ENCODE measurements at places on chromosomes 6 and 20. TPM values are rescaled to one million over a fixed set of nuclear protein-coding genes. Genes with fewer than 3 reads are reported as not detected.
A peak's percentile ranks its signal among the peaks of the same experiment; 100 is the strongest.

- no peaks in the 10 kb centered on the region for H3K4me1 ChIP-seq
- H3K36me3 ChIP-seq, result no peaks in the 10 kb centered on the region
- no peak overlapping the region for H3K4me3 ChIP-seq
- peaks cover 3% of the 10 kb centered on the region for H3K27me3 ChIP-seq
- no peak for DNase-seq
Observed at GRCh38 chr6:151749341-151749740, 58.1 kb upstream of the ESR1 start.

DNA sequence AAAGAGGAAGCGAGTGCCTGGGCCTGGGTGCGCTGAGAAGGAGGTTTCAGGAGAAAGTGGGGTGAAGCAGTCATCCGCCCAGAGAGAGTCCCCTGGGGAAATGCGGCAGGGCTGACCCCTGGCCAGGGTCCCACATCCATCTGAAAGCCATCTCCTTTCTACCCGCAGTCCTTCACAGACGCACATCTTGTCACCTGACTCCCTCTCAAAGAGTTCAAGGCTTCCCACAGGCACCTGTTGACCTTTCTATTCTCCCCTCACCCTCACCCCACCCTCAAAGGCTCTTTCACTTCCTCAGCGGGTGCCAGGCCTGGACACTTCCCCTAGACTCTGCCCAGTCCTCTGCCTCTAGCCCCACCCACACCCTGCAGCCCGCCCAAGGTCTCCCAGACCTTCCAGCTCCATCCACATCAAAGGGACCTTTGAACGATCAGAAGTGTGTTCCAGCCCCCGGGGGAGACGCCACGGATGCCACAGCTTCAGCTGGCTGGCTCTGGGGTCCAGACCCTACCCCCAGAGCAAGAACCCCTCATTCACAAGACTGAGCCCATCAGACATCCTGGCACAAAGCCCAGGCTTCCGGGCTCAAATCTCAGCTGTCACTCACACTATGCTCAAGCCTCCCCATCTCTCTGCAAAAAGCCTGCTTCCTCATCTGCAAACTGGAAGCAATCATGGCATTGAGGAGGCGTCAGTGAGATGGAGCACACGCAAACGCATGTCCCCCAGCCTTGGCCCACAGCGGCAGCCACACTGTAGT, 2.1 kb downstream of the CTSZ start:
- H3K4me1 ChIP-seq, result peaks cover 50% of the 10 kb centered on the region
- DNase-seq, result no peak
- peaks cover 23% of the 10 kb centered on the region for H3K36me3 ChIP-seq
- H3K27ac ChIP-seq, result peak overlapping the region; percentile 80
- H3K27me3 ChIP-seq, result no peaks in the 10 kb centered on the region

DNA sequence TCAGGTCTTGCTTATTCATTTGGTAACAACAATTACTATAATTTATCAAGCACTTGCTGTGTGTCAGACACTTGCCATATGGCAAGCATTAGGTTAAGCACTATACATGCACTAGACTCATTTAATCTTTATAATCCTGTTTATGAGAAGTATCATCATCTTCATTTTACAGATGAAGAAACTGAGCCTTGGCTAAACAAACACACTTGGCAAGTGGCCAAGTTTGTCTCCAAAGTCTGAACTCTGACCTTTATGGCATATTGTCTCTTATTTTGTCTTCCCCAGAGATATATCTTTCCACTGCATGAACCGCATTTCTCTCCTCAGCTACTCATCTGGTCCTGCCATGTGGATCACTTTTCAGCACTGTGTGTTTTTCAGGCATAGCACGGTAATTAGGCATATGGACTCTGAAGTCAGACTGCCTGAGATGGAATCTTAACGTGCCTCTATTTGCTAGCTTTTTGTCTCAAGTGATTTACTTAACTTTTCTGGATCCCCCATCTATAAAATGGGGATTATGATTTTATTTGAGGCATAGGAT, 4.7 kb downstream of the ADGRF5 start:
- no peak for DNase-seq
- no peak overlapping the region for H3K27ac ChIP-seq
- H3K4me1 ChIP-seq, result no peaks in the 10 kb centered on the region
- H3K4me3 ChIP-seq, result no peak overlapping the region

DNA sequence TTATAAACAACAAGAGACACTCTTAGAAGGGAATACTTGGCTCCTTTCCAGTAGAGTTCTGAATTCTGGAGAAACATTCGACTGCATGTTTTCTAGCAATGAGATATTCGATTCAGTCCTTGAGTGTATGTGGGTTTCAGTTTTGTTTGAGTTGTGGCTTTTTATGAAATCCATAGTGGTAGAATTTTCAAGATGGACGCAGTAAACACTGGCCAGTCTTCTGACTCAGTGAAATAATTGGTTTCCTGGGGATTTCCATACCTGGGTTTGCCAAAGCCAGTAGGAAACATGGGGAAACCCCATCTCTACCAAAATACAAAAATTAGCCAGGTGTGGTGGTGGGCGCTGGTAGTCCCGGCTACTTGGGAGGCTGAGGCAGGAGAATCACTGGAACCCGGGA, 273.5 kb upstream of the PLCB4 start:
- DNase-seq, result no peak
- no peaks in the 10 kb centered on the region for H3K27me3 ChIP-seq
- H3K4me3 ChIP-seq, result no peak overlapping the region
- peaks cover 19% of the 10 kb centered on the region for H3K4me1 ChIP-seq

DNA sequence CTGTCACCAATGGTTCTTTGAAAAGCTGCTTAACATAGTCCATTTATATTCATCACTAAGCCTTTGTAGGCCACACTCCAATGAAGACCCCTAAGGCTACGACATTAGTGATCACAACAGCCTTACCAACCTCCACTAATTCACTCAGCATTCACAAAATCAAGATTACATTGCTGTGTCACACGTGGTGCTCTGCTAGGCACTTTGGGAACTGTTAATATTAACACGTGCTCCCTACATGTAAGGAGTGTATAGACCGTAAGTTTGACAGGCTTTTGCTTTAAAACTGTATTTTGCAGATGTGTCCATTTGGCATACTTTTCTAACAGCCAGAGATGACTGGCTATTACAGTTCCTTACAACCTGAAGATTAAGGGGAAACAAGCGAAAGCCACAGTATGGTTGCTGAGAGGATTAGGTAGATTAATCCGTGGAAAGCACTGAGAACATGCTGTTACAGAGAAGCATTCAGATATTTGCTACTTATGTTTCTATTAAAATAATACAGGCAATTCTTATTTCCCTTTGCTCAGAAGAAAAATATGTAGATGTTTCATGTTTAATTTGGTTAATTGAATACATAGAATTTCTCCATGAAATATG, 69.7 kb downstream of the SAMD3 start:
- H3K4me1 ChIP-seq, result no peaks in the 10 kb centered on the region
- DNase-seq, result no peak
- H3K27ac ChIP-seq, result no peak overlapping the region
- H3K4me3 ChIP-seq, result no peak overlapping the region
- H3K36me3 ChIP-seq, result no peaks in the 10 kb centered on the region
- H3K27me3 ChIP-seq, result no peaks in the 10 kb centered on the region

DNA sequence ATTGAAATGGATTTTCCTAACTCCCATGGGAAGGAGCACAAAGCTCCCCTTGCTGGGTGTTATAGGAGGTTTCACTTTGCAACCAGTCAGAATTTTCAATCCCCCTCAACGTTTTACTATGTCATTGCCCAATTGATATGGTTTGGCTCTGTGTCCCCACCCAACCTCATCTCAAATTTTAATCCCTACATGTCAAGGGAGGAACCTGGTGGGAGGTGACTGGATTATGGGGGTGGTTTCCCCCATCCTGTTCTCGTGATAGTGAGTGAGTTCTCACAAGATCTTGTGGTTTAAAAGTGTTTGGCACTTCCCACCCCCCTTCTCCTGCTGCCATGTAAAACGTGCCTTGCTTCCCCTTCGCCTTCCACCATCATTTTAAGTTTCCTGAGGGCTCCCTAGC, 62.9 kb downstream of the ZMYND8 start:
- no peak overlapping the region for H3K4me3 ChIP-seq
- no peak for DNase-seq

- H3K4me3 ChIP-seq, result no peak overlapping the region
- no peak overlapping the region for H3K27ac ChIP-seq
- no peak for DNase-seq
- H3K27me3 ChIP-seq, result no peaks in the 10 kb centered on the region
- no peaks in the 10 kb centered on the region for H3K36me3 ChIP-seq
- H3K4me1 ChIP-seq, result peaks cover 9% of the 10 kb centered on the region
Observed at GRCh38 chr6:14130435-14131075, 13.0 kb downstream of the CD83 start.

GRCh38 chr20:46609043-46609442, 42.2 kb downstream of the SLC13A3 start:
- no peaks in the 10 kb centered on the region for H3K36me3 ChIP-seq
- no peaks in the 10 kb centered on the region for H3K4me1 ChIP-seq
- H3K4me3 ChIP-seq, result no peak overlapping the region
- H3K27me3 ChIP-seq, result no peaks in the 10 kb centered on the region

DNA sequence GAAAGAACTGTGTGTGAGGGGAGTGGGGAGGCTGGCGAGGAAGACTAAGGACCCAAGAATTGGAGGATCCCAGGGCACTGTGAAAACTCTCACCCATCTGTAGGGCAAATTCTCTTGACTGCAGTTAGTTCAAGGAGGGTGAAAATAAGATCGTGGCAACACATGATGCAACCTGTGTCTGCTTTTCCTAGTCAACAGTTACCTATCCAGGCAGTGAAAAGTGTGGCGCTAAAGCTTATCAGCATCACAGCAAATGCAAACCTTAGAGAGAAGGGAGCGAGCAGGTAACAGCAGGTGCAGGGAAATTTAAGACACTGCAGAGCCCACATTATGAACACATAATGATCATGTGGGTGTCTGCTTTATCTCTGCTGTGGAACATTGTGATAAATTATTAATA, 97.7 kb upstream of the SGK1 start:
- no peak for DNase-seq
- H3K27me3 ChIP-seq, result no peaks in the 10 kb centered on the region
- H3K4me1 ChIP-seq, result no peaks in the 10 kb centered on the region

DNA sequence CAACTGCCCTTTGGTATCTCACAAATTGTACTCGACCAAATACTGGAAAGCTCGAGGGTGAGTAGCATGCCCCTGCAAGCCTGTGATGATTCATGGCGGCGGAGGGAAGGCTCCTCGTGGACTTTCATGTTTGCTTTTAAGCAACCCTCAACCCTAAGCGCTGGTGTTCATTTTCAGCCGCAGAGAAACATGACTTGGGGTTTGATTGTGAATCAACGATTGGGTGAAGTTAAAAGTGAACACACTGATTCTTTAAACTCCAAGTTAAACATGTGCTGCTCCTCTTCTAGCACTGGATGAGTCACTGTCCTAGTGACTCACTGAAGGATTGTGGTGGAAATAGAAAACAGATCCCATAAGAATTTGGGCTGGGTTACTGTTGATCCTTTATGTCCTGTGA, 8.3 kb downstream of the CD109 start:
- H3K4me3 ChIP-seq, result no peak overlapping the region
- H3K27me3 ChIP-seq, result no peaks in the 10 kb centered on the region
- H3K4me1 ChIP-seq, result peaks cover 14% of the 10 kb centered on the region
- H3K27ac ChIP-seq, result peak overlapping the region; percentile 70

- no peaks in the 10 kb centered on the region for H3K27me3 ChIP-seq
- no peak overlapping the region for H3K4me3 ChIP-seq
- no peak for DNase-seq
- H3K36me3 ChIP-seq, result no peaks in the 10 kb centered on the region
Observed at GRCh38 chr6:142846883-142847287, 98.1 kb downstream of the HIVEP2 start.

GRCh38 chr20:40982415-40983145, 46.0 kb upstream of the TOP1 start:
- H3K4me1 ChIP-seq, result no peaks in the 10 kb centered on the region
- H3K36me3 ChIP-seq, result no peaks in the 10 kb centered on the region
- H3K27ac ChIP-seq, result no peak overlapping the region
- no peaks in the 10 kb centered on the region for H3K27me3 ChIP-seq
- no peak overlapping the region for H3K4me3 ChIP-seq

GRCh38 chr6:164455835-164456234, 853.6 kb downstream of the C6orf118 start:
- no peak overlapping the region for H3K27ac ChIP-seq
- no peaks in the 10 kb centered on the region for H3K27me3 ChIP-seq
- H3K4me3 ChIP-seq, result no peak overlapping the region
- H3K36me3 ChIP-seq, result no peaks in the 10 kb centered on the region
- H3K4me1 ChIP-seq, result no peaks in the 10 kb centered on the region
- DNase-seq, result no peak

DNA sequence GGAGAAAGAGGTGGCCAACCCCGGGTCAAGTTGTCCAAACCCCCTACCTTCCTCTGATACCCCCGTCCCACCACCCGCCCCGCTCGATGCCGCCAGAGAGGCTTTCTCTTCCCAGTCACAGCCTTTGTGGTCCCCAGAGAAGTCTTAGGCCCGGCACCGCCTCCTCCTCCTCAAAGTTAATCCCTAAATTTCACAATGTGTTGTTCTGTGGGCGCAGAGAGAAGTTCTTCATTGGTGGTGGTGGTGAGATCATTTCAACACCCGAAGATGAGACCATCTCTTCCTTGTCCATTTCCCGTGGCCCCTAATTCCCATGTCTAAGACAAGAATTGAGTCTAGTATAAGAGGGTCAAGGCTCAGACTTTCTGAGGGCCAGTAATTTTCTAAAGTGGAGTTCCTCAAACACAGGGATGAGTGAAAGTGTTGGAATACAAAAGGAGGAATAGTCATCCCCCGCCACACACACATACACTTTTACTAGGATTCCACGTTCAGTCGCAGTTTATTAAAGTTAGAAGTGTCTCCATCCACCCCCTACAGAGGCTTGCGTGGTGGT, 10.4 kb downstream of the TRIM31 start:
- no peak for DNase-seq
- H3K27me3 ChIP-seq, result peaks cover 21% of the 10 kb centered on the region
- H3K36me3 ChIP-seq, result no peaks in the 10 kb centered on the region
- peak overlapping the region; percentile 73 for H3K27ac ChIP-seq

DNA sequence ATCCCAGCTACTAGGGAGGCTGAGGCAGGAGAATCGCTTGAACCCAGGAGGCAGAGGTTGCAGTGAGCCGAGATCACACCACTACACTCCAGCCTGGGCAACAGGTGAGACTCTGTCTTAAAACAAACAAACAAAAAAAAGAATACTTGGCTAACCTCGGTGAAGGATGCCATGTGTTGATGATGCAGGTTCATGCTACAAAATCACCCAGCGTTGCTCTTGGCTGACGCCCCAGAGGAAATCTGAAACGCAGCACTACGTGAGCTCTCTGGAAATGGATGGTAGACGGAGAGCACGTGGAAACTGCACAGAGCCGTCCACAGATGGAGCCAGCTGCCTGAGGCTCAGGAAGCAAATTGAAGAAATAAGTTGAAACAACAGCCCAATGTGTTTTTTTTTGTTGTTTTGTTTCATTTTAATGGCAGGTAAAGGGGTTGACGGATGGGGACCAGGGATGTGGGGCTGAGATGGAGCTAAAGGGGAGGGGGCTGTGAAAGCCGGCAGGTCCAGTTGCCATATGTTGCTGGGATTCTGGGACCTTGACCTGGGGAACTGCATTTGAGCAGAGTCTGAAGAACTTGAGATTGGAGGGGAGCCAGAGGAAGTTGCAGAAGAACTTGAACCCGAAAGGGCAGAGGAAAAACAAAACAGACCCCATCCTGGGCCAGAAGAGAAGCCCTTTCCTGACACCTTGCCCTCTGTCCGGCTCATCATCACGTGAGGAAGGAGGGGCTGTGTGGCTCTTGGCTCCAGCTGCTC, 12.8 kb upstream of the MANBAL start:
- no peak overlapping the region for H3K4me3 ChIP-seq
- no peak for DNase-seq
- peaks cover 12% of the 10 kb centered on the region for H3K4me1 ChIP-seq
- peak overlapping the region; percentile 42 for H3K27ac ChIP-seq
- H3K27me3 ChIP-seq, result no peaks in the 10 kb centered on the region

COL19A1 gene
- total RNA-seq, result 2.5 TPM

INSM1 gene
- not detected for total RNA-seq

FAM162B gene
- total RNA-seq, result 9.3 TPM

WFDC5 gene
- total RNA-seq, result not detected

PDYN gene
- not detected for total RNA-seq

TMEM151B gene
- total RNA-seq, result 0.50 TPM
